ENCODE measurements at places on chromosomes 7 and 10.

DNA sequence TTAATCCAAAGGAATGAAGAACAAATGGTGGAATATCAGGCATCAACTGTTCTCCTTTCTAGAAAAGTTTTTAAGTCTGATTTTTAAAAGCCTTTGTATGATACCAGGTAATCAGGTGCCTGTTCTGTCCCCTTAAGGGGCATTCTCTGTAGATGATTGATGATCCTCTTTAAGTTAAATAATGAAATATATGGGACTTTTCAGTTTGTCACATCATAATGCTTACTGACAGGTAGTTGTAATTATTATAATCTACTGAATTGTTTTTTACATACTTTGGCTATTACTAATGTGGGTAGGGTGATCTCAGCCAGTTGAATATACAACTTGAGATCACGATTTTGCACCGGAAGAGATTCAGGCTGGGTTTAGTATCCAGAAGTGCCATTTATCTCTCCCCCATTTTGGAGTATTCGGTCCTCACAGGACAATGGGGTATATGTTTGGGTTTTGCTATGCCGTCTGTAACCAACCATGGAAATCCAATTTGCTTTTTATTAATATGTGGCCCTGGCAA lies 330.2 kb downstream of the BICC1 start:
- DNase-seq: no peak

GRCh38 chr7:69426705-69427104 lies 171.6 kb upstream of the AUTS2 start:
- DNase-seq: no peak

DNA sequence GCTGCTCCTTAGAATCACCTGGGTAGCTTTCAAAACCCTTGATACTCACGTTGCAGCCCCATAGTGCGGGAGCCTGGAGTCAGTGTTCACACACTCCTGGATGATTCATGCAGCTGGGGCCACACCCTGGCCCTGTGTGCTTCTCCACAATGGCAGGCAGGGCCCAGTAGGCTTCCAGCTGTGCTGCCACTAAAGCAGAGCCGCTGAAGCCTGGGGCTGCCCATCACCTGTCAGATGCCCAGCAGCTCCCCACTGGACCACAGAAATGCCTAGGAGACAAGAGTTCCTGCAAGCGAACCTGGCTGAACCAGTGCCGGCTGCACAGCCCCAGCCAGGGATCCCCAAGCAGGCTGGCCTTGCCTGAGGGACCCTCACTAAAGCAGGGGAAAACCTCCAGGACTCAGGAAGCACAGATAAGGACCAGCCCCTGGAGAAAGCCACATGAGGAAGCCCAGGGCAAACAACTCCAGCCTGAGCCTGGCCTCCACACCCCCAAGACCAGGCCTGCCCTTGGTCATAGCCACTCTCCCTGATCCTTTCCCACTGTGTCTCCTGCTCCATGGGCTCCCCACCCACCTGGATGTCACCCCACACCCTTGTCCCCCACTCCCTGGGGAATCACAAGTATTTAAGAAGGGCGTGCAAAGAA lies 111.9 kb downstream of the GRID1 start:
- DNase-seq: no peak

- DNase-seq: no peak
Measured at GRCh38 chr10:102150970-102151773, 1.0 kb upstream of the NOLC1 start.

- DNase-seq: no peak
Measured at GRCh38 chr10:5904227-5904626, 14.2 kb downstream of the FBH1 start.

GRCh38 chr10:118238573-118239235 lies 103.4 kb downstream of the FAM204A start:
- no peak for DNase-seq

DNA sequence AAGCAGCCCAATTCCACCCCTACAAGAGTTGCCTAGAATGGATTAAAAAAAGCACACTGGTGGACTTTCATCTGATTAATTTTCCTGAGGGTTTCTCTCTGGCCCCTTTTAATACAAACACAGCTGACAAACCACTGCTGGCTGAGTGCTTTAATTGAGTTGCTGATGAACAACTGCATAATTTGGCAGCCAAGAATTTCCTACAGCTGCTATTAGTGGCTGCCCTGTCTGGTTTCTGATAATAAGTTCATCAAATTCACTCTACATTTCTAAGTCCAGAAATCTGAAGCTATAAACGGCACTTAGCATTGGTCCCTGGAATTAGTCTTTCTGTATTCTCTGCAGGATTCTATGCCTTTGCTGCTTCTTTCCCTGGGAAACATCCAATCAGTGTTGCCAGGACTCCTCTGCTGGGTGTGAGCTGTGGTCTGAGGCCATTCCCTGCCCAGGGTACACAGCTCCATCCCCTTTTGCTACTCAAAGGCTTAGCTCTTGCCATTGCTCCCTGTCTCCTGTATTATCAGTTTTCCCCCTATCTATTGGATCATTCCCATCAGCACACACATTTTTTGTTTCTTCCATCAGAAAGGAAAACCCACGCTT lies 110.6 kb downstream of the LSM5 start:
- no peak for DNase-seq

GRCh38 chr7:36670585-36671431 lies 53.5 kb downstream of the AOAH start:
- DNase-seq: no peak

- DNase-seq: no peak
Measured at GRCh38 chr10:43076311-43076875, 476 bp upstream of the RET start.

- no peak for DNase-seq
Measured at GRCh38 chr7:41252551-41252950, 450.3 kb downstream of the INHBA start.

DNA sequence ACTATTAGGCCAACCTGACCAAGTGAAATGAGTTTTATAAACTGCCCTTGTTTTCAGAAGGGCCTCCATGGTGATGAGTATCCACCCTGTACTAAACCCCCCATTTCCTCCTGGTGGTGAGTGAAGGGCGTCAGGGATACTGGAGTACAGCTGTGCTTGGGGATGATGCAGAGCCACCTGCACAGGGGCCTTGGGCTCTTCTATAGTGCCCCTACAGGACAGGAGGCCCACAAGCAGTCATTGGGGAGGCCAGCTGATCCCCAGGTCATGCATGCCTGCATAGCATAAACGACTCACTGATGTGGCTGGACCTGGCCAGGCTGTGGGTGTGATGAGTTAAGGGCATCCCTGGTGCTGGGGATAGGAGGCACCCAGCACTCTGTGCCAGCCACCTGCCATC lies 114.1 kb upstream of the CELF2 start:
- DNase-seq: no peak

DNA sequence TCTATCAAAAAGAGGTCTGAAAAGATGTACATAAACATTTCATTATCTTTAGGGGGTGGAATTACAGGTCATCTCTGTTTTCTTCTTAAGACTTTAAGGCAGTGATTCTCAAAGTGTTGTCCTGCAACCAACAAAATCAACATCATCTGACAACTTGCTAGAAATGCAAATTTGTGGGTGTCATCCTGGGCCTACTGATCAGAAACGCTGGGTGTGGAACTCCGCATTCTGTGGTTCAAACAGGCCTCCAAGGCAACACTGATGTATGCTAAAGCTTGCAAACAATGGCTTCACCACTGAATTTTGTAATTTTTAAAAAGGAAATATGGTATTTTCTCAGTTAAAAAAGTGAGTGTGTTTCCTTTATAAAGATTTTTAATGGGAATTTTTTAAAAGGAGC lies 402.0 kb upstream of the LRRN3 start:
- no peak for DNase-seq

DNA sequence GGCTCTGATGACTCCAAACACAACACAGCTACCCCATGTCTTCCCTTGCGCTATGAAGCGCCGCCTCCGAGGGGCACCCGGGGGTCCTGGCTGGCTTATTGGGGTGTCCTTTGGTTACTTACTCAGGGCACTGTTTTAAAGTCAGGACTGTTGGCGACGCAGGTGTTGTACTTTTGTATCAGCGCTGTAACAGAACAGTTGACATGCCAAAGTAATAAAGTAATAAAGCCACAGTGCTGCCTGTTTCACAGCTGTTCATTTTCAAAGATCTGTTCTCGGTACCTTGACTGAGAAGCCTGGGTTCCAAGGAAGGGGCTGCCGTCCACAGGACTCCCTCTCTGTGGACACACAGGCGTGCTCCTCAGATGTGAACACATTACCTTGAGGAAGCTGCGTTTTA lies 64.1 kb downstream of the WDR37 start:
- DNase-seq: no peak

GRCh38 chr10:88115407-88115806 lies 252.0 kb downstream of the PTEN start:
- DNase-seq: no peak

DNA sequence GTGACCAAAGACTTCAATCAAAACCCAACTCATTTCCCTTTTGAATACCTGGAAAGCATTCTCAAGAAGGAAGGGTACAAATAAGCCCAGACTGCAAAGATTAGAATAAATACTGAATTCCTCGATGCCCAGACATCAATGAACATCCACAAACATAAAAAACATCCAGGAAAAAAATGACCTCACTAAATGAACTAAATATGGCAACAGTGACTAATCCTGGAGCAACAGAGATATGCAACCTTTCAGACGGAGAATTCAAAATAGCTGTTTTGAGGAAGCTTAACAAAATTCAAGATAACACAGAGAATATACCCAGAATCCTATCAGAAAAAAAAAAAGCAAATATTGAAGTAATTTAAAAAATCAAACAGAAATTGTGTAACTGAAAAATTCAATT lies 43.2 kb downstream of the PCLO start:
- DNase-seq: no peak

DNA sequence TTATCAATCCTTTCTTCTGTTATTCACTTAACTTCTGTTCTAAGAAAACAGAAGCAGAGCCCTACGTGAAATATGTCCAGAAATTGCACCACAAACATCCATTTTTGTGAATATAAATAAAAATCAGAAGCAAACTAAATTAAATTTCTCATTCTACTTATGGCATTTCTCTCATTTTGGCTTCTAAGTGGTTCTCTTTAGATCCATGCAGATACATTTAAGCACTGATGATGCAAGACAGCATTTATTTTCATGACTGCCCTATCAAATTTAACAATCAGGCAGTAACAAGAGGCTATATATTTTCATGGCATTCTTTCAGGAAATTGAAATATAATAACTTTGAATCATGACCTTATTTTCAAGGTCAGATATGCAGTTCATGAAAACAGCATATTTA lies 1049.6 kb downstream of the GRM8 start:
- DNase-seq: no peak

DNA sequence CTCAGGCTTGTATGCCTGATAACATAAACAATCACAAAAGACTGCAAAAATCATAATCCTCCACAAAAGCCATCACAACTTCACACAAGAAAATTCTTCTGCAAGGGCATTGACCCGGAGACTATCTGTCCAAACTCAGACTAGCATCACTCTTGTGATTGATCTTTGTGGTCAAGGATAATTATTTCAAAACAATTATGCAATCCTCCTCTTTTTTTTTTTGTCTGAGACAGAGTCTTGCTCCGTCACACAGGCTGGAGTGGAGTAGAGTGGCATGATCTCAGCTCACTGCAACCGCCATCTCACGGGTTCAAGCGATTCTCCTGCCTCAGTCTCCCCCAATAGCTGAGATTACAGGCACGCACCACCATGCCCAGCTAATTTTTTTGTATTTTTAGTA lies 22.2 kb downstream of the CDNF start:
- no peak for DNase-seq

DNA sequence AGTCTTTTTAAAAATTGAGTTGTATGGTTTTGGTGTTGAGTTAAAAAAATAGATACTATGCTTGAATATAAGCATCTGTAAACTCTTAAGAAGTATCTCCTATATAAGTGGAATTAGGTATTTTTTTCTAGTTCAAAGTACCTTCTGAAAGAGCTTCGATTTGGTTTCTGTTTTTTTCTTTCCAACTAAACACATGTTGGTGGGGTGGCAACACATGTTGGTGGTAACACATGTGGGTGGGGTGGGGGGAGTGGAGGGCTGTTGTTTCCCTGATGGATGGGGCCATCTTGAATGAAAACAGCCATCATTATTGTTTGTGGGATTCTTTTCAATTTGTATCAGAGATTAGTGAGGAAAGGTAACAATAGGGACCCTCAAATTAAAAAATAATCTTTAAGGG lies 178.9 kb downstream of the STK31 start:
- DNase-seq: no peak

DNA sequence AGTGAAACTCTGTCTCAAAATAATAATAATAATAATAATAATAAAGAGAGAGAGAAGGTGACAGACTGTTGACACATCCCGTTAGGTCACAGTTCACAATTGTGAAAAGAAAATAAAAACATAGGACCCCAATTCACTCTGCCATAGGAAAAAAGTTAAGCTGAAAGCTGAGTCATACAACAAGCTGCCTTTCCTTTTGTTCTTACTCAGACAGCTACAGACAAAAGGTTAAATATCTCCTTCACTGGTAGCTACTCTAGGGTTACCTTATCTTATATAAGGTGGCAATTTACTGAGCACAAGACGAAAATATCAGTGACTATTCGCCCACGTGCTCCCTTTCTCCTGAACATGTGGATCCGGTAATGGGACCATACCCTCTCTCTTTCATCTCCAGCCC lies 17.5 kb downstream of the TUBAL3 start:
- no peak for DNase-seq

DNA sequence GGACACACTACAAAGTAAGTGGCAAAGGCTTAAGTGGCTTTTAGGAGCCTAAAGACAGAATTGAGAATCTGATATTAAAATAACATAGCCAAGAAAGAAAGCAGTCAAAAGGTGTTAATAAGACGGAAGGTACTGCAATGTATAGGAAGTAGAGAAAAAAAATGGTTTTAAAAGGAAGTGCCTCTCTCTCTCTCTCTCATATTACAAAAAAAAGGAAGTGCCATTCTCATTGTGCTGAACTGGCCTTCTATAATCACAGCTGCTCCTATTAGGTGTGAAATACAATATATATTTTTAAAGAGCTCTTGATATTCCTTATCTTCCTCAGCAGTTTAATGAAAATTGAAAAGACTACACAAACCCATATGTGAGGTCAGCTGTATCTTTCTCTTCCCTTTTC lies 199.4 kb upstream of the NPVF start:
- no peak for DNase-seq

DNA sequence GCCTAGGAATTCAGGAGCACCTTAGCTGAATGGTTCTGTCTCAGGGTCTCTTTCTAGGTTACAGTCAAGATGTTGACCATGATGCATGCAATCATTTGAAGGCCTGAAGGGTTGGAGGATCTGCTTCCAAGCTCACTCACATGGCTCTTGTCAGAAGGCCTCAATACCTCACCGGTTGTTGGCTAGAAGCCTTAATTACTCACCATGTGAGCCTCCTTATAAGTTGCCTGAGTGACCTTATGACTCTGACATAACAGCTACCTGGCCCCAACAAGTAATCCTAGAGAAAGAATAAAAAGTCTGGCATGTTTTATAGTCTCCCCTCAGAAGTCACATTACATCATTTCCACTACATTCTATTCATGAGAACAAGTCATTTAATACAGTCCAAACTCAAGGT lies 3.4 kb upstream of the C1GALT1 start:
- no peak for DNase-seq
